ENCODE measurements at places on chromosomes 12 and 14. TPM values are rescaled to one million over a fixed set of nuclear protein-coding genes. Genes with fewer than 3 reads are reported as not detected.
A peak's percentile ranks its signal among the peaks of the same experiment; 100 is the strongest.

- H3K4me1 ChIP-seq: peaks cover 6% of the 10 kb centered on the region
- no peaks in the 10 kb centered on the region for H3K36me3 ChIP-seq
- H3K27me3 ChIP-seq: no peaks in the 10 kb centered on the region
- H3K4me3 ChIP-seq: no peak overlapping the region
These were observed 124.8 kb upstream of the WSCD2 start for GRCh38 chr12:108004319-108004718.

The ENDOU gene
- 0.30 TPM for total RNA-seq

DNA sequence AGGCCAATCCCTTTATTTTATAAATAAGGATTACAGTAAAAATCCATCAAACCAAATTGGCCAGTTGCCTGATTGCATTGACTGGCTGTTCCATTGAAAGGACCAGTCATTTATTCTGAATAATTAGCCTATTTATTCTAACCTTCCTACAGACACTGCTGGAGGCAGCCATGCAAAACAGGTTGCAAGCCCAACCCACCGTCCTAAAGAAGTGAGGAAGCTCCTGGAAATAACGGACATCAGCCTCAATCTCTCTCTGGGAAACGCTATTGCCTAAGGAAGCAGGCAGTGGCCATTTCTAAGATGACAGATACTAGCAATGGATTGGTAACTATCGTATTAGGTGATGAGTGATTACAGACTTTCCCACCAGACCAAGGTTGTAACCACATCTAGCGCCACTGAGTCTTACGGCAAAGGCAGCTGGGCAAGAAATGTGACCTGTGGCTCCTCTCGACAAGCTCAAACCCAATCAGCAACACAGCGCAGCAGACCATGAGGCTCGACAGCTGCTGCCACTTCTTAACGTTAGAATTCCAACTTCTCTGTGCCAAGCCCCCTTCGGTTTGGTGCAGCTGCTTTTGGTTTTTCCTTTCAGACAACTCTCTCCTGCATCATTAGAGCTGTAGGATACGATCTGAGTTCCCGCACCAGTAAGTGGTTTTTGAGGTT lies 134.2 kb downstream of the KCNK10 start:
- no peak for DNase-seq
- peaks cover 17% of the 10 kb centered on the region for H3K4me1 ChIP-seq
- no peaks in the 10 kb centered on the region for H3K27me3 ChIP-seq
- H3K27ac ChIP-seq: no peak overlapping the region
- H3K4me3 ChIP-seq: no peak overlapping the region

The ANO2 gene
- 0.44 TPM for total RNA-seq

The P2RX7 gene
- total RNA-seq: 0.90 TPM

- no peak overlapping the region for H3K27ac ChIP-seq
- no peaks in the 10 kb centered on the region for H3K27me3 ChIP-seq
These were observed 332.5 kb downstream of the VRK1 start for GRCh38 chr14:97129639-97130038.

GRCh38 chr12:9065607-9065856 lies 50.2 kb downstream of the A2M start:
- H3K27me3 ChIP-seq: no peaks in the 10 kb centered on the region
- H3K4me3 ChIP-seq: peak overlapping the region; percentile 43
- no peak for DNase-seq
- peak overlapping the region; percentile 84 for H3K27ac ChIP-seq

GRCh38 chr12:9324782-9325181 lies 116.6 kb upstream of the PZP start:
- H3K27ac ChIP-seq: no peak overlapping the region
- DNase-seq: no peak
- H3K36me3 ChIP-seq: no peaks in the 10 kb centered on the region

- H3K4me3 ChIP-seq: no peak overlapping the region
- H3K4me1 ChIP-seq: no peaks in the 10 kb centered on the region
- no peak for DNase-seq
- no peaks in the 10 kb centered on the region for H3K36me3 ChIP-seq
- no peaks in the 10 kb centered on the region for H3K27me3 ChIP-seq
These were observed 33.0 kb upstream of the SSTR1 start for GRCh38 chr14:38174711-38175110.

DNA sequence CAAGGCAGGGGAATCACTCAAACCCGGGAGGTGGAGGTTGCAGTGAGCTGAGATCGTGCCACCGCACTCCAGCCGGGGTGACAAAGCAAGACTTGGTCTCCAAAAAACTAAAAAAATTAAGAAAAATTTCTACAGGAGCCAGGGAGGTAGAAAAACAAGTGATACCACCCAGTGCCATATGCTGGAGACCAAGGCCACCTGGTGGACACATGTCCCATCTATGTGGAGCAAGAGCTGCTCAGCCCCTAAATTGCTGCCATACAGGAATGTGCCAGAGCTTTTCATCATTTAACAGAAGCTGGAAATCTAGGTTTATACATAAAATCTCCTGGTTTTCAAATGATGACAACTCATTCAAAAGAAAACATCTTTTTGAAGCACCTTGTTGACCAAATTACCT lies 61.4 kb upstream of the ELK3 start:
- no peaks in the 10 kb centered on the region for H3K27me3 ChIP-seq
- H3K36me3 ChIP-seq: no peaks in the 10 kb centered on the region
- H3K27ac ChIP-seq: no peak overlapping the region
- H3K4me1 ChIP-seq: no peaks in the 10 kb centered on the region
- H3K4me3 ChIP-seq: no peak overlapping the region

GRCh38 chr14:22472466-22472865 lies 116.6 kb downstream of the DAD1 start:
- H3K27ac ChIP-seq: no peak overlapping the region
- no peaks in the 10 kb centered on the region for H3K27me3 ChIP-seq
- DNase-seq: no peak
- H3K36me3 ChIP-seq: no peaks in the 10 kb centered on the region

The IL23A gene
- total RNA-seq: 2.3 TPM

DNA sequence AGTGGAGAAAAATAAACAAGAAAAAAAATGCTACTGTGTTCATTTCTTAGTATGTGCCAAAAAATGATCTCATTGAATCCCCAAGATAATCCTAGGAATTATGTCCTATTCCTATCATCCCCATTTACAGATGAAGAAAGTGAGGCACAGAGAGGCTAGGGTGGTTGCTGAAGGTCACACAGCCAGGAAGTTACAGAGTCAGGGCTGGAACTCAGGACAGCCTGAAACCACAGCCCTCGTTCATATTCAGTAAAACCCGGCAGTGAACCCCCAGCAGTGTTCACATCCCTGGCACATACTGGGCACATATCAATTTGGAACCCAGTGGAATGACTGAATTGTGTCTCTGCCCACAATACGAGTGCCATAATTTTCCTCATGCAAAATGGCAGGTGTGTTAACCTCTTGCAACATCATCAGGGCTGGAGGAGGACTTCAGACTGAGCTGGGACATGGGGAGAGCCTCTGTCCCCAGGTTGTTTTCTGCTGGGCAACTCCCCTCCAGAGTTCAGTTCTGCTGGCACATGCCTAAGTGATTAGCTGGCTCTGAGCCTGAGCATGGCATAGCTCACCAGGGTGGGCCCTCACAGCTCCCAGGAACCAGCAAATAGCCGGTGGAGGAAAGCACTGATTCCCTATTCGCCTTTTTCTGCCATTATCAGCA lies 2.0 kb upstream of the PPP1CC start:
- H3K27me3 ChIP-seq: no peaks in the 10 kb centered on the region
- H3K36me3 ChIP-seq: no peaks in the 10 kb centered on the region
- peaks cover 11% of the 10 kb centered on the region for H3K4me1 ChIP-seq
- peak overlapping the region; percentile 31 for H3K27ac ChIP-seq
- no peak overlapping the region for H3K4me3 ChIP-seq

DNA sequence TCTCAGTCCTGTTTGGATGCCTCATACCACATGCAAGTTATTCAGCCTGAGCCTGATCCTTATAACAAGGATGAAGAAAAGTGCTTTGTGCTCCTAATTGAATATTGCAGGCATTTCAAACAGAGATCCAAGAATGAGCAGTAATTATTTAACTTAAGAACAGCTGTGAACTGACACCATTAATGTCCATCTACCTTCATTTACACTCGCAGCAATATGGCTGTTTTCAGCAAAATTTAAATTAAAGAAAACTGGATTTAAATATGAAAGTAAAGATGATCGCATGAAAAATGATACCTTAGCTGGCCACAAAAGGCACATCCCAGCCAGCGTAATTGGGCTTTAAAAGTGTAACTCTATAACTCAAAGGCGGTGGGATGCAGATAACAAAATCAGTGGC lies 466.3 kb downstream of the GALC start:
- no peaks in the 10 kb centered on the region for H3K27me3 ChIP-seq
- no peak overlapping the region for H3K27ac ChIP-seq
- DNase-seq: no peak

DNA sequence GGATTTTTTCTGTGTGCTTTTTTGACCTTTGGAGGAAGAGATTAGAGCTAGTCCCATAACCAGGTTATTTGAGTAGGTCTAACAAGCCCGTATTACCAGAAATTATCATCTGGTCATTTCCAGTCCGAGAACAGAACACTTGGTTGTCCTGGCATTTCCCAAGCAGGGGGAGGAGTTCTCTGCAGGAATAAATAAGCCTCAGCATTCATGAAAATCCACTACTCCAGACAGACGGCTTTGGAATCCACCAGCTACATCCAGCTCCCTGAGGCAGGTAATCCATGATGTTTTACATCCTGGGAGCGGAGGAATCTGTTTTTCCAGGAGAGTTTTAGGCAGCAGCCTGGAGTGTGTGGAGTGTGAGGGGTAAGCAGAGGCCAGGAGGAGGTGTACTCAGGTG lies at the start of gene SERPINA3:
Gene SERPINA3, plus strand, starts transcription at position 218 of the 400 bp plus-strand sequence. CDS start 2,051 bp downstream, outside the sequence.
- peak within 1 kb of the TSS; percentile 58 for H3K27ac ChIP-seq
- no peak within 1 kb of the TSS for H3K4me3 ChIP-seq
- peak; percentile 40 for DNase-seq
- peaks cover 15% of the 10 kb centered on the region for H3K4me1 ChIP-seq
- no peaks in the 10 kb centered on the region for H3K27me3 ChIP-seq
- H3K36me3 ChIP-seq: no peaks in the 10 kb centered on the region

- H3K4me1 ChIP-seq: no peaks in the 10 kb centered on the region
- H3K4me3 ChIP-seq: no peak overlapping the region
- H3K27ac ChIP-seq: no peak overlapping the region
- H3K27me3 ChIP-seq: no peaks in the 10 kb centered on the region
These were observed 191.7 kb downstream of the ALG10B start for GRCh38 chr12:38508246-38508645.

DNA sequence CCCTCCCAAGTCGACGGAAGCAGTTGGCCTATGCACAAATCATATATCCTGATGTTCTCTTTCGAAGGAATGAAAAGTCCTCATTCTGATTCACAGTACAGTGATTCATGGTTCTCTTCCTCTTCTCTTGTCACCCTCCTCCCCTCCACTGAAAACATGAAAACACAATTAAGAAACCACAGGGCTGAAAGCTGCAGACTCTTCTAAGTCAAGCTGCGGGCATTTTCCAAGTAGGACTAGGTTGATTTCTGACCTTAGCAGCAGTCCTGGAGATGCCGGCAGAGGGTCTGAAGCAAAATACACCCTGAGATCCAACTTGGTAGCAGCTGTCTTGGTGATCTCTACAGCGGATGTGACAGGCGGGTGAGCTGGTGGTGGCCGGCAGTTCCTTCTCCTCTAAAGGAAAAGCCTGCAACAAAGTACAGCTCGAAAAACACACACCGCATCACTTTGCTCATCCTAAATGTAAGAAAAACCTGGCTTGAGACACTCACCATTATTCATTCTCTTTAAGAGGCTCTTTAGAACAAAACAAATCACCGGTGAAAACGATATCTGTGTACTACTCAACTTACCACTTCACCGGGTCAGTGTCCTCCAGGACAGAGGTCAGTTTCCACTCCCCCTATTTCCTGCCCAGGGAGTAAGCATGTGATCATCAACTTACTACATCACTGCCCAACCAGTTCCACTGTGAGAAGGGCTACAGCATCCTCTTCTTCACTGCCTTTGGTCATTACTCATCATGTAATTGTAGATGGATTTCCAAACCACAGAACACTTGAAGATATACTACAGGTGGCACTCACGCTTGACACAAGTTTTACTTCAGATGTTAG lies 6.0 kb downstream of the TMCC3 start:
- DNase-seq: no peak
- H3K27ac ChIP-seq: no peak overlapping the region
- no peak overlapping the region for H3K4me3 ChIP-seq
- no peaks in the 10 kb centered on the region for H3K4me1 ChIP-seq
- no peaks in the 10 kb centered on the region for H3K36me3 ChIP-seq

The ALDH1L2 gene
- total RNA-seq: 11.1 TPM

- peaks cover 4% of the 10 kb centered on the region for H3K4me1 ChIP-seq
- H3K27ac ChIP-seq: no peak overlapping the region
These were observed 108.5 kb upstream of the FKBP4 start for GRCh38 chr12:2686280-2686646.

- H3K4me1 ChIP-seq: peaks cover 11% of the 10 kb centered on the region
- no peak overlapping the region for H3K27ac ChIP-seq
- no peak for DNase-seq
These were observed 86.3 kb upstream of the USP44 start for GRCh38 chr12:95637471-95638155.

The SPIC gene
- not detected for total RNA-seq

All from hepatocyte (in vitro differentiated cells).